ENCODE measurements at places on chromosomes 11 and 22.

DNA sequence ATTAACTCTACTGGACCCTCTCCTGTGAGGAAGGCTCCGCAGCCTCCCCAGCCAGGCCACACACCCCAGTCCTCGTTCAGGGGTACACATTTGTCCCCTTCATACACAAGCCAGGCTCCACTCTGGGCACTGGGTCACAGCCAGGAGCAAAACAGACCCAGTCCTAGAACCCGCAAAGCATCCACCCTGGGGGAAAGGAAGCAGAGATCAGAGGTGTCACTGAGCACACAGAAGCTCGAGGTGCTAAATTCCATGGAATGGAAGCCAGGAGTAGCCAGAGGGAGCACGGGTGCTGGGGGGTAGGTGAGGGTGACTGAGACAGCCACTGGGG, 43.6 kb upstream of the TH start:
- DNase-seq = no peak

DNA sequence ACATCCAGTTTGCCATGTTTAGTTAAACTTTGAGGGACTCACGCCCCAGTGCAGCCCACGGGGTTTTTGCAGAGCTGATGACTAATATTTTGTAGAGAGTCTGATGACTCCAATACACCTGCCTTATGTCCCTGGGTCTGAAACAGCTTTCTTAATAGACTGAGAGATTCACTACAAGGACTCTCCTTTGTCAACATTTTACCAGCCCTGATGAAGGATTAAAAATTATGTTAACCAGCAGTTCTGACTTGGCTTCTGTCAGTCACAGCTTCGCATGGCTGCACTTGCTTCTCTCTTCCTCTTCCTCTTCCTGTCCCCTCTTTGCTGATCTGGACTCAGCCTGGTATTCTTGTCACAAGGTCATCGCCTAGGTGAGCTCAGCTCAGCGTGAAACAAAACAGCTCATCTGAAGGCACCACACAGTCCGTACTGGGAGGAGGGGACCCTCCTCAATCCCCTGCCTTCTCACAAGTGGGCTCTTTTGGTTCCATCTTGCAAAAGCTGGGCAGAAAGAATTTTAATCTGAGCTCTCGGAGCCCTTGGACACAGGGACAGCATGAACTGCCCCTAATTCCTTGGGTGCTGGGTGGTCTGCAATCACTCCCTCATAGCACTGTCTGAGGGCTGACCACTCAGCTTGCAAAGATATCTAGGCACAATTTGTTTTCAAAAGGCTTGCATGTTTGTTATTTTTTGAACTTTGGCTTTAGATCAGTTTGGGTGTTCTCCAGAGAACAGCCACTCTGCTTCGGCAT, 38.1 kb upstream of the POU2AF1 start:
- no peak for DNase-seq

DNA sequence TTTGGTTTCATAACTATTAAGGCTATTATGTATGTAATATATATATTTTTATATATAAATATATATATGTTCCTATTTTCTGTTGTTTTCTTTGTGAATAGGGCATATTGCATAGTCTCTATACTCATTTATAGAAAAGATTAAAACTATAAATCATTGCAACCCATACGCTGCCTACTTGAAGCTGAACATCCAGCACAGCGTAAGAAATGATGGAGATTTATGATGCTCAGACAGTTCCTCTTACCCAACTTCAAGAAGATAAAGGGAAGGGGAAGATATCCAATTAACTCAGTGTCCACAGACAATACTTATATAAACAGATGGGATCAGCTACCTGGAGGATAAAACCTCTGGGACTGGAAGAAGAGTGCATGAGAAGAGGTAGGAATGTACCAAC, 791.7 kb downstream of the FAM181B start:
- no peak for DNase-seq

DNA sequence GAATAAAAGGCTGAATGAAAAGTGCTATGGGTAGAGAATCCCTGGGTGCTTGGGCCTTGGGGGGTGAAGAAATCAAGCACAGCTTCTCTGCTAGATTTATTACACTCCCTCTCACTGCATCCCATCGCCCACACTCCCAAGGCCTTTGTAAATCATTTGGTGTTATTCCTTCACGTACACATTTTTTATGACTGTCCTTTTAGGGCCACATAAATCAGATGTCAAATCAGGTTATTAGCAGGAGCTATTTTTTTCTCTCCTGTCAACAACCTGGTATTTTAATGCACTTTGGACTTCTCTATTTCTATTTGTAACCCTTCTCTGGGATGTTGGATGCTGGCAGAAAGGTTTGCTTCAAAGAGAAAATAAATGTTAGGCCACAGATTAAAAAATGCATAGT, 408.8 kb downstream of the INSC start:
- DNase-seq = no peak

GRCh38 chr11:126518071-126518971, 162.8 kb downstream of the ST3GAL4 start:
- peak; percentile 91 for DNase-seq

DNA sequence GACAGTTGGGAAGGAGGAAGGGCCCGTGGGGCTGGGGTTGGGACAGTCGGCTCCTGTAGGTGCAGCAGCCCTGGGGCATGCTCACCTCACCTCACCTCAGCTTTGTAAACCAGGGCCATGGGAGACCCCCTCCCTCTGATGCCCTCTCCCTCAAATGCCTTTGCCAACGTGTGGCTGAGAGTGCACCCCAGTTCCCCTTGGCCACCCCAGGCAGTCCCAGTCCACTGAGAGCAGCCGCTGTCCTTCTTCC, 4.2 kb upstream of the NEAT1 start:
- no peak for DNase-seq

DNA sequence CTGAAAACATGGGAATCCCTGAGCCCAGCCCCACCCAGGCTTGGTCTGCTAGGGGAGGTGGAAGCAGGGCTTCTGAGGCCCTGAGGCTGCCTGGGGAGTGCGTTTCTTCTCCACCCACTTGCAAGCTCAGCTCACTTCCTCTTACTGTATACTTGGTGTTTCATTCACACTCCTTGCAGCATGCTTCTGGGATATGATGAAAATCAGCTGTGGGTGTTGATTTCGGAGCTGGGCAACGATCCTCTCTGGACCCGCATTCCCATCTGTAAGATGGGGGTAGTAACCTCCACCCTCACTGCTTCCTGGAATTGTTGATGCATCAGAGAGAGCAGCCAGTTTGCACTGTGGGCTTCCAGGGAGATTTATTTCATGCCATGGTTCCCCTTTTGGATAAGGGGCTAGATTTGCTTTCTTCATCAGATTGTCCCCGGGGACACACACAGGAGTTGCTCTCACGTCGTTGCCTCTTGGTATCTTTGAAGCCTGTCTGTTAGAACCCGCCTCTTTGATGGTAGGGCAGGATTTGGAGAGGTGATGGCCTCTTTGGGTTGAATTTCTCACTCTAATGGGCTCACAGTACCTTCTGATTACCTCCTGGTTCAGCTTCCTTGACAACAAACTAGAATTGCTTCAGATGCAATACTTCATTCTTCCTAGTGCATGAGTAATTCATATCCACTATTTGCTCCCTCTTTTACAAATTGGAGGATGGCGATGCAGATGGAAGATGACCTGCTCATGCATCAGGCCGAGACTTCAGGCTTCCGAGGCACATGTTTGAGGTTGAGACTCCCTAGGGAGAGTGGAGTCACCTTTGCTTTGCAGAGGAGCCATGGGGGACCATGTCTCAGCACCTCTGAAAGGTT, 40.4 kb downstream of the BCR start:
- DNase-seq = peak; percentile 33

GRCh38 chr11:85898456-85898855, 43.3 kb downstream of the CCDC83 start:
- DNase-seq = no peak

DNA sequence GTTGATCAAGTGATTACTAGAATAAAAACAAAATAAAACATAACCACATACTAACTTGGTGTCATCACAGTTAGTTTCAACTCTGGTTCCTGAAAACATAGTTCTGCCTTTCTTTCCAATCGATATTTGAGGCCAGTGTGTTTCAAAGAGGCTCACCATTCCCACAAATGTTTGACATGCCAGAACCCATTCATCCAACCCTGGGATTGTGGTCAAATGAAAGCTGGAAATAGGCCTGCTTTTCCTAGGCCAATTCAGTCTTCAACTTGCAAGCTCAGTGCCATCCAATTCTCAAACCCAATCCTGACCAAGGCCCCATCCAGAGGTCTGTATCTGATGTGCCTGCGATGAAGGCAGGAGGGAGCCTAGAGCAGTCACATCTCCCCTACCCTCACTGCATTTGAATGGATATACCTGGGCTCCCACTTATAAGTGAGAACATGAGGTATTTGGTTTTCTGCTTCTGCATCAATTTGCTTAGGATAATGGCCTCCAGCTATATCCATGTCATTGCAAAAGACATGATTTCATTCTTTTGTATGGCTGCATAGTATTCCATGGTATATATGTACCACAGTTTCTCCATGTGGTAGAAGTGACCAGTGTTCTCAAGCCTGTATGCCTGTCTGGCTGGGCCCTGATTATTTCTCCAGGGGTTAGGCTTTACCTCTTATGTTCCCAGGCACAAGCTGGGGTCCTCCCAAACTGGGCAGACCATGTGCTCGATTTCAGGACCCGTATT, 143.2 kb downstream of the SWAP70 start:
- DNase-seq = no peak

GRCh38 chr11:12390687-12391110, 13.3 kb downstream of the PARVA start:
- DNase-seq = no peak

DNA sequence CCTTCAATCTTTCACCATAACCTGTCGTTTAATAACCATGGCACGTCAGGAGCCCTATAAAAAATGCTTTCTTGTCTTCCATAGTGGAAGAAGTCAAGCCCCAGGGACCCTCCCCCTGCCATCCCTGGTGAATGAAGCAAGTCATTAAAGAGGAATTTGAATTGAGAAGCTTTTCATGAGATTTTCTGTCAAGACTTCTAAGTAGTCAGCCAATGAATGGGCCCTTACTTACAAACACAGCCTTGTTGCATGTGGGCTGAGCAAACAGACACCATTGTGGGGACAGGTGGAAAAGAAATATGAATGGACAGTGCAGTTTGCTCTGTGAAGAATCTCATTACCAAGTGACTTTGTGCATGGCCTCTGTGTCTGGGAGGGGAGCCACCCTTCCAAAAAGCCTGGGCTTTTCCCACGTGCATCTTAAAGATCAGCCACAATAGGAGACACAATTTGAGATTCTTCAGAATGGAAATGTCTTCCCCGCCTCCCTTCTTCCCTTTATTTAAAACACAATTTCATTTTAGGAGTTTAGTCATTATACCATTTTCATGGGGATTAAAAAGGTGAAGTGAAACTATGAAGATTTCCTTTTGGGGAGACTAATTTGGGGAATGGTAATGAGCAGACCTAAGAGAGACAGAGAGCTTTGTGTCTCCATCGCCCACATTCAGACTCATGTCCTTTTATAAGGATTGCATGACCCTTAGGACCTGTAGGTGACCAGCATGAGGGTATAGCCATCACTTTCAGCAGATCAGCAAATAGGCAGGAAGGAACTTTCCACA, 152.0 kb downstream of the LRRC4C start:
- DNase-seq = no peak

DNA sequence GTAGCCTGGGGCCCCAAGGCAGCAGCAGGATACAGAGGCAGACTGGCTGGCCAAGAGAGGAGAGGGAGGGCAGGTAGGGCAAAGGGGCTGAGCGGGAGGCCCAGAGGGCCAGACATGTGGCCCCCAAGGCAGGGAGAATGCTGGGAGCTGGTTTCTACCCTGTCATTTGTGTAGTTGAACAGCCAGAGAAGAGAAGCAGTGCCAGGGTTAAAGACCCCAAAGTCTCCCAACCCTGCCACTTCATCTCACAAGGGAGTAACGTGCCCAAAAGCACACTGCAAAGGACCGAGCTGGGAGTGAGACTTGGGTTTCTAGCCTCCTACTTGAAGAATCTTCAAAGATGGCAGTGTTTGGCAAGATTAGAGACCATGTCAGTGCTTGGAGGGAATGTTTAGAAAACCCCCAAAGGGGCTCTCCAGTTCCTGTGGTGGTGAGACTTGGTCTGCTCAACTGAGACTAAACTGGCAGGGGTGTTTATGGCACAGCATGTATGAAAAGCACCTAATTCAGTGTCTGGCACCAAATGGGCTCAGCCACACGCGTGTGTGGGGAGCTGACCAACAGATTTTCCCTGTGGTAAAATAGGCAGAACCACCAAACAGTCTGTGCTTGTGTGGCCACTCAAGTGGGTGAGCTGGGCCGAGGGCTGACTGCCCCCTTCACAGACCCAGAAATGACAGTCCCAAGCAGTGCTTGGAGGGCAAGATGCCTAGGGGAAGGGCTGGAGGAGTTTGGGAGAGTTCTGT, 68.2 kb upstream of the CLTCL1 start:
- no peak for DNase-seq

GRCh38 chr22:38974170-38974825, 7.8 kb upstream of the APOBEC3B start:
- DNase-seq = no peak

GRCh38 chr11:128573638-128574037, 13.7 kb downstream of the ETS1 start:
- no peak for DNase-seq

DNA sequence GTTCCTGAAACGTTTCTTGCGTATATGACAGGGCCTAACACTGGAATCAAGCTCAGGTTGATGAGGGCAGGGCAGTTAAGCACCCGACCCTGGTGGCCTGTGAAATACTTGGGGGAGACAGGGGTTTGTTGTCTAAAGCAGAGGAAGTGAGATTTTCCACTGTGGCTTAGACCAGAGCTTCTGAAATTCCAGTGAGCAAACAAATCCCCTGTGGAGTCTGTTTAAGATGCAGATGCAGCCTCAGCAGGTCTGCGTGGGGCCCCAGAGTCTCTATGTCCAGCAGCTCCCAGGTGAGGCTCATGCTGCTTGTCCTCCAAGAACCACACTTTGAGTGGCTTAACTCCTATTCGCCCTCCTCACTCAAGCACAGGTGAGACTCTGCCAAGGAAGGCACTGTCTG, 39.1 kb upstream of the PRAME start:
- no peak for DNase-seq

- DNase-seq = no peak
These were observed 42.6 kb downstream of the SLN start for GRCh38 chr11:107669191-107669740.

DNA sequence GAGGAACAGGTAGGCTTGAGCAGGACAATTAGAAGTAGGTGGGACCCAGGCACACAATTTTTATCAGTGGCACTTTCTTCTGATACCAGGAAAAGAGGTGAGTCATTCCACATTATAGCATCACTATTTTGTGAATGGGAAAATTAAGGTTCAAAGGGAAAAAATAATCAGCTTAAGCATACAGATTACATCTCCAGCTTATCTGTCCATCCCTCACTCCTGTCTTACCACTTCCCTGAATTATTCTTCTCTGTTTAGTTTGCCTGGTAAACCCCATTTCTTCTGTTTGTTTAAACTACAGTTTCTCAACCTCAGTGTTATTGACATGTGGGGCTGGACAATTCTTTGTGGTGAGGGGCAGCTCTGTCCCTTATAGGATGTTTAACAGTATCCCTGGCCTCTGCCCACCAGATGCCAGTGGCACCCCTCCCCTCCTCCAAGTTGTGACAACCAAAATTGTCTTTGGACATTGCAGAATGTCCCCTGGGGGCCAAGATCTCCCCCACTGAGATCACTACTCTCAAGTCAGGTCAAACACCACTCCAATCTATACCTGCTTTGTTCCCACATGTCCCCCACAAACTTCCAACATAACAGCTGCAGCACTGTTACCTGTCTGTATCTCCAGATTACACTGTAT, 8.5 kb upstream of the XBP1 start:
- DNase-seq = no peak
